Activated naive CD8-positive, alpha-beta T cell treated with anti-CD3 and anti-CD28 coated beads, Interleukin-2, amount 50 U/mL, for 16 hours (primary cell): ENCODE measurements at places on chromosomes 11 and 22.

- no peak for DNase-seq
These were observed 21.0 kb upstream of the MOB2 start for GRCh38 chr11:1507381-1508140.

DNA sequence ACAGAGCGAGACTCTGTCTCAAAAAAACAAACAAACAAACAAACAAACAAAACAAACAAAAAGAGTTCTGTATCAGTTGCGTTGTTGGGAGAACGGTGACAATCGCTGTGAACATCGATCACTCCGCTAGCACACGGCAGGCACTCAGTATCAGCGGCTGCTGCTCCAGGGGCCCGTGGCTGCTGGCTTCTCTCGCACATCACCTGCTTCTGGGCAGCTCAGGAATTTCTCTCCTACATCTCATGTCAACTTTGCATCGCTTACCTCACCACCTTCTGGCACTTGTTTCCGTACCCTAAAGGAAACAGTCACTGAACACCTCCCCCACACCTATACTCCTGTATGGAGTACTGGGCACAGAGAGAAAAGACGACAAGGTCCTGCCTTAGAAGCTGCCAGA, 70.3 kb upstream of the WNT7B start:
- DNase-seq, result no peak

DNA sequence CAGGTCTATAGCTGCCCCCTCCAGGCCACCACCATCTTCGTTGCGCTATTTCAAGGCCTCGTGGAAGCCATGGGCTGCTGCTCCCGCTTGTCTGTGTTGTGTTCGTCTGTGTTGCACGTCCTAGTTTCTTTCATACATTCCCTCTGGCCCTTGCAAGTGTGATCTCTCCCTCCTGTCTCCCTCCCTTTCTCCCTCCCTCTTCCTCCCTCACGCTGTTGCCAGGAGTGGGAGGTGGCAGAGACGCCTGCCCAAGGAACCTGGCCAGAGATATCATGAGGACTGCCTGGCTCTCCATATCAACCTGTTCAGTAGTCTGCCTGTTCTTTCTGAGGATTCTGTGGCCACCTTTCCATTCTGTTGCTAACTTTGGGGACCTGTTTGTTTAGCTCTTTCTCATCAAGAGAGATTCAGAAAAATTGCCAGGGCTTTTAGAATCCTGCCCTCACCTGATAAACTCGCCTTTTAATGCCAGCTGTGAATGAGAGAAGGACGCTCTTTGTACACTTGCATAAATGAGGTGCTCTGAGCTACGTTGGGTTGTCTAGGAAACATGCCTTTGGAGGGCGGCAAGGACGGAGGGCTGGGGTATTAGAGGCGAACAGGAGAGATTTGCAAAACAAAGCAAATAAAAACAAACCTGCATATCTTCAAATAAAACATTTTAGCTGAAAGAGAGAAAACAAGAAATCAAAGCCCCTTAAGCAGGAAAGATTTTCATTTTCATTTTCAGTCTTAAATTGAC, 185.2 kb downstream of the TBC1D22A start:
- DNase-seq, result no peak

DNA sequence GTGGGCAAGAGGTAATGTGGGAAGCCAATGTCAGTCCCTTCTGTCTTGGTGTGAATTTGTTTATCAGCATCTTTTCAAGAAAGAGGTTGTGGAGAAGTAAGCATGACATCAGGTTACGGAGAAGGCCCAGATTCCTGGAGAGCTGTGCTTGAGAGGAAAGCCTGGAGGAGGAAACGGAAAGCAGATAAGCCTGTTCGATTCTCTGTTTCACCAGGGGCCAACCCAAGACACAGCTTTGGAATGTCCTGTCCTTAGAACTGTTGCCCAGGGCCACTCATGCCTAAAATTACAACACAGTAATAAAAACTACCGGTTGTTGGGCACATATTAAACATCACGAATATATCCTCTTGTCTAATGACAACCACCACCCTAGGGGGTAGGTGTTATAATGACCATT, 148.5 kb downstream of the NAV2 start:
- DNase-seq, result no peak

DNA sequence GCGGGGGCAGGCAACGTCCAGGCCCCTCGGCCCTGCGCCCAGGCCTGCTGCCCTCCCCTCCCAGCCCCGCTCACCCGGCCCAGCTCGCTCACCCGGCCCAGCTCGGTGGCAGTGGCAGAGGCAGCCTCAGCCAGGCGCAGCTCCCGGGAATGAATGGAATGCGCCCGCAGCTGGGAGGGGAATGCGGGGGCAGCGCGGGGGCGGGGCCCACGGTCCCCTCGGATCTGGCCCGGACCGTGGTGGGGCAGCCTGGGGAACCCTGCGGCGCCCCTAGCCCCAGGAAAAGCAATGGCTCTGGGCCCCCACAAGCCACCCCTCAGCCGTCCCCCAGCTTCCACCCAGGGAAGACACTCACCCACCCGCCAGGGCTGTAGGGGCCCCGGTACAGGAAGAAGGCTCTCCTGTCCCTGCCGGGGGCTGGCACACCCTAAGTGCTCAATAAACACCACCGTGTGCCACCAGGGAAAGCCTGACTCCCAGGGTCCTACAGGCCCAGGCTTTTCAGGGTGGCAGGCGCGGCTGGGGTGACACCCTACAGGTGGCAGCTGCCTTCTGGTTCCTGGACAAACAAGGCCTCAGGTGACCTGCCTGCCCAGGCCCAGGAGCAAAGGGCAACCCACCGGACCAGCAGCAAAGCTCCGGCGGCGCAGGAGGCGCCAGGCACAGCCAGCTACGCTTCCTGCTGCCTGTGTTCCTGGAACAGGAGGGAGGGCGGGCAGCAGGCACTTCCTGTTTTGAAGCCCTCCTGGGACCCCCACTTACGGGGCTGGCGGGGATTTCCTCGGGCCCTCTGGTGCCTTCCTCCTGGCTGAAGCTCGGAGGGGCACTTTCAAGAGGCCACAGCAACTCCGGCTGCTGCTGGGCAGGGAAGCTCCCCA, 13.8 kb downstream of the PLXNB2 start:
- no peak for DNase-seq

DNA sequence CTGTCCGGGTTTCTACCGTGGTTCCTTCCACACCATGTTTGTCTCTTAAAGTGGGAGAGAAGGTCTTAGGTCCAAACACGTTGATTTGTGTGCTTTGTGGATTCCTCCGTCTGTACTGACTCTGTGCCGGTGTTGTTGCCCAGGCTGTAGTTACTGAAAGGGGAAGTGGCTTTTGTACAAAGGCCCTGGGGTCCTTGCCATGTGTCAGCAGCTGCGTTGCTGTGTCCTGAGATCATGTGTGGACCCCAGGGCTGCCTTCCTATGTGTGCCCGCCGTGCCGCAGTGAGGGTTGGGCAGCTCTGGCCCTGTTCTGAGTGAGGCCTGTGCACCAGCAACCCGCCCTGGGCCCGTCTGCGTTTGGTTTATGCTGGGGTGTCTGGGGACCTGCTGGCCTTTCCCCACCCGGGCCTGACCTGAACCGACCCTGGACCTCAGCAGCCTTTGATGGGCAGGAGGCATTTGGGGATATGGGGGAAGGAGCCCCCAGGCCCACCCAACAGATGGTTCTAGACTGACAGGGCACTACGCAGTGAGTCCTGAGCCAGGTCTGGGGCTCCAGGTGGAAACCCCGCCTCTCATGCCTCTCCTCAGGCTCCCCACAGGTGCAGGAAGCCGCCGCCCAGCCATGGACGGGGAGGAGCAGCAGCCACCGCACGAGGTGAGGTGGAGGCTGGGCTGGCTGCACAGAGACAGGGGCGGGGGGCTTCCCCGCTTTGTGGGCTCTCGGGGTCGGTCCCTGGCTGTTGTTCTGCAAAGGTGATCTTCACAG, 6.9 kb downstream of the TRABD start:
- DNase-seq, result no peak

- DNase-seq, result no peak
These were observed 37.6 kb downstream of the GAB4 start for GRCh38 chr22:16970446-16970845.

- DNase-seq, result no peak
These were observed 80.1 kb upstream of the ALX4 start for GRCh38 chr11:44389963-44390605.

DNA sequence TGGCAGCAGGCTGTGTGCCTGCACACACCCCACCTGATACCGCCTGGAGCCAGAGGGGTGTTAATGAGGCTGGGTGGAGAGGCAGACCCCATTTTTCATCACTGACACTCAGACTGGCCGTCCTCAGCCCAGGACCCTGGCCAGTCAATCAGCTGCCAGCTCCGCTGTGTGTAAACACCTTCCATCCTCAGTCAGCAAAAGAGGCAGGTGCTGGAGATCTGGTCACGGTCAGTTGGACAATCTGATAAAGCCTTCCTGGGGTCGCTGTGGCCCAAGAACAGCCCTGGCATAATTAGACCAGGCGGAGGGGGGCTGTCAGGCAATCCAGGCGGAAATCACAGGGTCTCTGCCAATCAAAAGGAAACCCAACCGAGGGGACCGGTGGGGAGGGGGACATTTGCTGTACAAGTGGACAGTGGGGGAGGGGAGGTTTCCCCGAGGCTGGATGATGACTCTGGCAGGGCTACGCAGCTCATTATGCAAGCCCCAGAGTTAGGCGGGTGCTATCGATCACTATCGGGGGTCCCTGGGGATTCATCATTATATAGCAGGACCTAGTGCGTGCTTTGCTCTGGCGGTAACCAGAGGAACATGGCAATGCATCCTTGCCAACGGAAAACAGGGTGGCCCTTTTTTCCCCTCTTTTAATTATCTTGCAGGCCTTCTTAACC, 72.9 kb downstream of the ABTB2 start:
- no peak for DNase-seq

- DNase-seq, result no peak
These were observed 592 bp downstream of the RHOD start for GRCh38 chr11:67057205-67057672.
